Forelimb muscle (tissue), 1 donor: ENCODE measurements at places on chromosomes 6 and 20. TPM values are rescaled to one million over a fixed set of nuclear protein-coding genes. Genes with fewer than 3 reads are reported as not detected.

GRCh38 chr6:97187951-97188350 lies 95.1 kb downstream of the MMS22L start:
- DNase-seq = no peak

DNA sequence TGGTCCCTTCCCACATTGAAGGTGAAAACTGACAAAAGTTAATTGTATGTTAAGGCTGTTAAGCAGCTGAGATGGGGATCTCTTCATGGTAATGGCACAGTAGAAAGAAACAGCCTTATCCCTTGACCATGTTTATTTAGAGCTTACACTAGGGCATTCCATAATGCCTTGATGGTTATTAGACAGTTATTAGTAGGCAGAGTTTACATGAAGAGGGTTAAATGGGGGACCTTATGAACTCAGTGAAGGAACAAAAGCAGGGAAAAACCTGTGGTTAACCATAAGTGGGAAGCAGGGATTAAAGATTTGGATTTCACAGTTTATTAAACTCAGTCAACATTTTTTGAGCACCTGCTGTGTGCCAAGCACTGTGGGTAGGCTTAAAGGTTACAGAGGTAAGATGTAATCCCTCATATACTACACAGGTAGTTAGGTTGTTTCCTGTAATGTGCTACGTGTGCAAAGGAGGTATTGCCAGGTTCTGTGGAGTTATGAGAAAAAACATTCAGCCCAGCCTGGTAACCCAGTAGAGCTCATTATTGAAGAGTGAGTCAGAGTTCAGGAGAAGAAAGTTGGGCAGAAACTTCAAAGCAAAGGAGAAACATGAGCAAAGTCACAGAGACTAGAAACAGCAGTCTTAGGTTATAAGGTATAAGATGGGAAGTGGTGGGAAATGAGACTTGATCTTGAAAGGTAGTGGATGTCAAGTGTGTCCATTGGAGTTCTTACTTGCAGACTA lies 32.3 kb upstream of the GNRH2 start:
- no peak for DNase-seq

DNA sequence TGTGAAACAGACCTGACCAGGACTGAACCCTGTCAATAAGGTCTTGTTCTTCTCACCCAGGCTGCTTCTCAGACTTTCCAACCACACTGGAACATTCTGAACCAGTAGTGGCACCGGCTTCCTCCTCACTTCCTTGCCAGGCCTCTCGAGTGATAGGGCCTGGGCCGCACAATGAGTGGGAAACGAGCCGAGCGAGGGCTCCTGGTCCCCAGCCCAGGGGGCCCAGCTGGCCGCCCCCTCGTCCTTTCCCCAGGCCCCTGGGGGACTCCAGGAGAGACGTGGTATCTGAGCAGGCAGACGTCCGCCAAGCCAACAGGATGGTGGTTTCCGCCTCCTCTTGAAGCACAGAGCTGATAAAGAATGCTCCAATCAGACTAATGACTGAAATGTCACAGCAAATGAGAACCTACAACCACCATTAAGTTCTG lies 117.9 kb downstream of the GMDS start:
- no peak for DNase-seq

DNA sequence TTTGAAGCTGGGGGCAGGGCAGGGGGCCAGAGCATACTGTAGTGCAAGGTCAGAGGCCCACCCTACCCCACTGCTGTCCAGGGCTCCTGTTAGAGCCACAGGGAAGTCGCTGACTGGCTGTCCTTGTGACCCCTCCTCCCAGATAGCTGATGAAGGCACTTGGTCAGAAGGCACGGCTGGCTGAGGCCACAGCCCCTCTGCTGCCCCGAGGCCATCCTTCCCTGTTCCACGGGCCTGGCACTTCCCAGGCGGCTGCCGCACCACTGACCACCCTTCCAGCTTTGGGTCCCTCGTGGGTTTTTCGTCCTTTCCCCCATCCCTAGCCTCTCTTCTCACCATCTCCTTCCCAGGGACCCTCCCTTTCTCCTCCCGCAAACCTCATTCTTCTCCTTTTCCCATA lies 9.2 kb upstream of the EMILIN3 start:
- DNase-seq = no peak

- no peak for DNase-seq
Observed at GRCh38 chr20:38551056-38551626, 29.9 kb upstream of the ADIG start.

- DNase-seq = no peak
Observed at GRCh38 chr20:25066386-25066785, 8.4 kb upstream of the ACSS1 start.

DNA sequence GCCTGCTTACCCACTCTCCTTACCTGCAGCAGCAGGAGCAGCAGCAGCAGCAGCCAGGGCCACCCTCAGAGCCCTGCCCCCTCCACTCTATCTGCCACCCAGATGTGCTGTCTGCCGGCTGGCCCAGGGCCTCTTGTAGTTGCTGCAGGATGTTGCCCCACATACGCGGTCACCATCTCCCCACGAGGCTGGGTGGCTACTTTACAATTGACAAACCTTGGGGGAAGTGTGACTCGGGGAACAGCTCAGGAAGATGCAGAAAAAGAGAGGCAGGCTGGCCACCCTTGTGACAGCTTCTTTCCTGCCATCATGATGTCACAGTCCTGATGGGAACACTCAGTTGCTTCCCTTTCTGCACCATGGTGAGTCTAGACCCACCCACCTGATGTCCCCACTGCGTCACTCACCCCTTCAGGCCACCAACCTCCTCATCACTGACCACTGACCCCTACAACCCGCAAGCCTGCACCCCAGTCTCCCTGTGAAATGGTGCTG lies 14.5 kb downstream of the TREM1 start:
- no peak for DNase-seq

GRCh38 chr6:73712535-73713173 lies 16.7 kb downstream of the CD109 start:
- DNase-seq = no peak

Gene PDYN
- polyA plus RNA-seq = not detected

Gene CALHM6
- 1.5 TPM for polyA plus RNA-seq

Gene CLDN20
- 0.76 TPM for polyA plus RNA-seq

Gene ACTL10
- polyA plus RNA-seq = 0.33 TPM

Gene VSTM2L
- 3.5 TPM for polyA plus RNA-seq

Gene LPA
- polyA plus RNA-seq = not detected
